Uterus (tissue), 4 donors: ENCODE measurements at places on chromosomes 2 and 18. TPM values are rescaled to one million over a fixed set of nuclear protein-coding genes. Genes with fewer than 3 reads are reported as not detected.

- no peak for DNase-seq
These were observed 431.2 kb upstream of the CHST9 start for GRCh38 chr18:27616324-27616723.

DNA sequence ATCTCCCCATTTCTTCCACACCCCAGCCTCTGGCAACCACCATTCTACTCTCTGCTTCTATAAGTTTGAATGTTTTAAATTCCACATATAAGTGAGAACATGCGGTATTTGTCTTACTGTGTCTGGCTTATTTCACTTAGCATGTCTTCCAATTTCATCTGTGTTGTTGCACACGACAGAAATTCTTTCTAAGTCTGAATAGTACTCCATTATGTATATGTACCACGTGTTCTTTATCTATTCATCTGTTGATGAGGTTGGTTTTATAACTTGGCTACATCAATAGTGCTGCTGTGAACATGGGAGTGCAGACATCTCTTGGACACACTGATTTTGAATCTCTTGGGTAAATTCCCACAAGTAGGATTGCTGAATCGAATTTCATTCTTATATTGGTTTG, 31.8 kb upstream of the MTX2 start:
- DNase-seq: no peak

The GNLY gene
- total RNA-seq: 4.8 TPM

GRCh38 chr2:128376241-128377041, 57.8 kb upstream of the HS6ST1 start:
- peak; percentile 17 for DNase-seq

- no peak for DNase-seq
These were observed 687.3 kb downstream of the NRXN1 start for GRCh38 chr2:50344509-50345106.

DNA sequence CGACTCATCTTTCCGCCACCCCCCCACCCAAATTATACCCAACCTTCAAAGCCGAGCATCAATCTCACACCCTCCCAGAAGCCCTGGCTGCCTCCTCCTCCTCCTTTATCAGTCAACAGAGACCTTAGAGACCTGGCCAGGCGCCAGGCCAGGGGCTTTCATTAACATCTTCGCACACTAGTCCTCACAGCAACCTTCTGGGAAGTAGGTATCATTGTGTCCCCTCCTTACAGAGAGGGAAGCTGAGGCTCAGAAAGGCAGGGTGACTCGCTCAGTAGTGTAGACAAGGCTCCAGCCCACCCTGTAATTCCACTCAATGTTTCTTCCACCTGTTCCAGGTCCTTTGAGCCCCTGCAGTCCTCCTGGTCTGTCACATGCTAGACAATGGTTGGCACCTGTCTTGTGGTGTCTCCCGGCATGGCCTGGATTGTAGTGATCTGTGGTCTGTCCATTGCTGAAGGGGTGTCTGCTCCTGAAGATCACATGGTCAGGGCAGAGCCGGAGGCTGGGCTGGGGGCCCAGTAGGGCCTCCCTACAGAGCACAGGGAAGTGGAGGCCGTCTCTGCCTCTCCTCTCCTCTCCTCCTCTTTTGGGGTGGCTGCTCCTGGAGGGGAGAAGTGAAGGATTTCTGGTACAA, 36.0 kb downstream of the KLHL29 start:
- DNase-seq: no peak

DNA sequence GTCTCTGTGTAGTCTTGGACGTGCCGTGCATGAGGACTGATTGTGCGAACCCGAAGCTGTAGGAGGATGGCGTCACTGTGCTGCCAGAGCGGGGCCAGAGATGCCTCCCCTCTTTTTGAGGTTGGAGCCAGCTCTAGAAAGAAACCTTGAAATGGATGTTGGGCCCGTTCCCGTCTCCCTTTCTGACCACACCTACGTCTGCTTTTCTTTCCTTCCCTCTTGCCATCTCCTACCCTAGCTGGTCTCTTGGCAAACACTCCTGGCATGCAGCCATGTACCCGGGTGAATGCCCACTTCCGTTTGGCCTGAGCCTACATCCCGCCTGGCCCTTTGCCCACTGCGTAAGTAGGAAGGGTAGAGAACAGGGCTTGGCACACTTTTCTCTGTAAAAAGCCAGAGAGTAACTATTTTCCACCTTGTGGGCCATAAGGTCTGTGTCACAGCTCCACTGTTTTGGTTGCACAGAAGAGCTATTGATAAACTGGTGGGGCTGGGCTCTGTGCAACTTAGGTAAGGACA, 37.4 kb downstream of the SH3BP4 start:
- peak; percentile 62 for DNase-seq

The SUCLG1 gene
- total RNA-seq: 32.5 TPM

DNA sequence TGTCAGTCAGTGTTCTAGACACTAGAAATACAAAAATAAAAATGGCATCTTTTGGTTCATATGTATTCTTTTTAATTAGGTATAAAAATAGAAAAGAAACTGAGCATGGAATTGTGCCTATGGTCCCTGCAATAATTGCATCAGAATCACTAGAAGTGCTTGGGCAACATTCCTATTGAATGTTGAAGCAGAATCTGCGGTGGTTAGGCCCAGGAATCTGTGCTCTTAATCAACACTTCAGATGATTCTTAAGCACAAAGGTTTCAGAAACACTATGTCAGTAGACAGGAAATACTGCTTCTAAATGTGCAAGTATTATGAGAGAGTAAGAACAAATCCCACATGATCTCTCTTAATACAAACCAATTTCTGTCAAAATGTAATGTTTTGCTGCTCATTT, 20.3 kb upstream of the RBBP8 start:
- DNase-seq: no peak

The KIF5C gene
- 0.77 TPM for total RNA-seq

The CYP27A1 gene
- total RNA-seq: 12.0 TPM

The EVA1A gene
- 1.2 TPM for total RNA-seq

DNA sequence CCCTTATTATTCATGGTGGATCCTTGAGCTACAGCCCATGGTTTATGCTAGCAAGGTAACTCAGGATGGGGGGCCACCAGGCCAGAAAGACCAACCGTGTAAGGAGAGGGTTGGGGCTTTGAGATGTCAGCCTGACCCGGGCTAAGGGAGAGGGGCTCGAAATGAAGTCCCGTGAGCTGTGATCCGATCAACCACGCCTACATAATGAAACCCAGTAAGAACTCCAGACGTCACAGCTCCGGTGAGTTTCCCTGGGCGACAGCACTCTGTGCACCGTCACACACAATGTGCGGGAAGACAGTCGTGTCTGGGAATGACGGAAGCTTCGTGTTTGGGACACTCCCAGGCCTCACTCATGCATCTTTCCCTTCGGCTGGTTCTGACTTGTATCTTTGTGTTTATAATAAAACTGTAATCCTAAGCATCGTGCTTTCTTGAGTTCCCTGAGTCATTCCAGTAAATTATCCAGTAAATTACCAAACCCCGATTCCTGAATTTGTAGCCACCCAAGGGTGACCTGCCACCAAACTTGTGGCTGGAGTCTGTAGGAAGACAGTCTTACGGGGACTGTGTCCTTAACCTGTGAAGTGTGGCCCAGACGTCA, 44.2 kb downstream of the CYP27C1 start:
- peak; percentile 67 for DNase-seq

The HOXD11 gene
- total RNA-seq: 0.88 TPM

DNA sequence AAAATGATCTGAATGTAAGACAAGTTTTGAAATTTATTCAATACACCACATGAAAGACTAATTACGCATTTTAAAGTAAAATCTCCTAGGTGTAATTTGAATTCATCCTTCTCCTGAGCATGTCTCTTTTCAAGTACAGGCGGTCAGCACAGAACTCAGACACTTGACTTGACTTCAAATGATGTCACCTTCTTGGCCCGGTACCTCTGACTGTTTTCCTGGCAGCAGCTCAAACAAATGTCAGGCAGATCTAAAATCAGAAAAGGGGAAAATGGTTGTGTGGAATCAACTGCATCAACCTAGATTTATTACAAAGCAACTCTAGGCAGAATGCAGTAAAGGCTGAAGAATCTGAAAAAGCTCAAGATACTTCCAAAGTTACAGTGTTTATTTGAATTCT, 11.4 kb upstream of the PROKR1 start:
- no peak for DNase-seq

DNA sequence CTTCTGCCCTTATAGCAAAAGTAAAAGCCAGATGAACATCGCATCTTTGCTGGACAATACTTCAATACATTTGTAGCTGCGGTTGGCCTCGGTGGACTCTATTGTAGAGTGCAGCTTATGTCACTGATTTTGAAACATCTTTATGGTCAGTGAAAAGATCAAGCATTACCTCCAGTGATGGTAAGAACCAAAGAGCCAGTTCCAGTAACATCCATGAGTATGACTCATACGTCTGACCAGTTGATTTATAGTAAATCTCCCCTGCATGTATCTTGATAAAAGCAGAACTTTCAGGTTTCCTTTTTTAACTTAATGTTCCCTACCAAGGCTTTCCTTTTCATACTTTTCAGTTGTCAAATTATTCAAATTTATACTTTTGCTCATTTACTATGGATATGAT, 119.2 kb upstream of the HNRNPA3 start:
- no peak for DNase-seq

DNA sequence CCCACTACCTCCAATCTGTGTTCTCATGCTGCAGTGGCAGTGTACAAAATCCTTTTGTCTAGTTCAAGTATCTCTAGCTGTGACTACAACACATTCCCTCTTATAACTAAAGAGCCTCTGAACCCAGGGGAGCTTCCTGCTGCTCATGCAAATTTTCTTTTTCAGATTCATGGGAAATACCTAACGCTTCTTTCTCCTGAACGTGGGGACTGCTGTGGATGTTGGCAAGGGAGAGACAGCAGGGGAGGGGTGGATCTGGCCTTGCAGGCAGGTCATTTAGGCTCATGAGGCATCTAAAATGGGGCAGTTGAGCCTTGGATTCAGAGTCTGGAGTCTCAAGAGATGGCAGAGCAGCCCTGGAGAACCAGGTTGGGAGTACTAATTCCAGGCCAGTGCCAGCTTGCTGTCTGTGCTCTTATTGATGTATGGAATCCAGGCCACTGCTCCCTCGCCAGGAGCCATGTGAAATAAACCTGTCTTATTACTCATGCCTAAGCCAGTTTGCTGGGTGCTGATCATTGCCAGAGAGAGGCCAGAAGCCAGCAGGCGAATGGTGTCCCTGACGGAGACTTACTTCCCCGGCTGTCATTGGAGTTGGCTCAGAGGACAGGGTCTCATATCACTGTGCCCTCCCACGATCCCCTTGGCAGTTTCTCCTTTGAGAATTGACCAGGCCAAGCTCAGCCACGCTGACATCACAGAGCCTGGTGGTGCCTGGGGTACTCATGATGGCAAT, 29.2 kb upstream of the TNP1 start:
- no peak for DNase-seq

GRCh38 chr18:48927286-48928080, 23.3 kb downstream of the SMAD7 start:
- no peak for DNase-seq

GRCh38 chr2:25567406-25567805, 106.0 kb downstream of the DTNB start:
- no peak for DNase-seq

DNA sequence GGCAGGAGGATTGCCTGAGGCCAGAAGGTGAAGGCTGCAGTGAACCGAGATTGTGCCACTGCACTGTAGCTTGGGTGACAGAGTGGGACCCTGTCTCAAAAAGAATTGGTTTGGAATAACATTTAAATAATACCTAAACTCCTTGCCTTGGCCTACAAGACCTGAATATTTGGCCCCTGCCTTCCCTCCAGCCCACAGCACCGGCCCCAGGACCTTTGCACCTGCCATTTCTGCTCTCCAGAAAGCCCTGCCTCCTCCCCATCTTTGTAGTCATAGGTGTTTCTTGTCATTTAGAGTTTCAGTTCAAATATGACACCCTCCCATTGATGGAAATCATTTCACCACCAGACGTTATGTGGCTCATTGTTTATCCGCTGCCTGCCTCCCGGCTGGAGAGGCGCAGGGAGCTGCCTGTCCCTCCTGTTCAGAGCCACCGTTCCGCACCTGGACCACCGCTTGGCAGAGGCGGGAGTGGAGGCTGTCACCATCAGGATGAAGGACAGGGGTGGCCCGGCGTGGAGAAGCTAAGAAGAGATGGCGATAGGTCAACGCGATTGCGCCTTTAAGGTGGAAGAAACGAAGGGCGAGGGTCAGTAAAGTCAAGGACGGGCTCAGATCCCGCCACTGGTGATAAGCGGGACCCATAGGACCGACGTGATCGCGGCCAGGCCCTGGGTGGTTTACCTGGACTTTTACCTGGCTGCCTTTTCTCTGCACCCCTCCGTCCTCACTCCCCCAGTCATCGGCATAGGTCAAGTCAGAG, 638 bp upstream of the LPIN1 start:
- no peak for DNase-seq

- no peak for DNase-seq
These were observed 40.0 kb downstream of the COL4A3 start for GRCh38 chr2:227204452-227204851.

DNA sequence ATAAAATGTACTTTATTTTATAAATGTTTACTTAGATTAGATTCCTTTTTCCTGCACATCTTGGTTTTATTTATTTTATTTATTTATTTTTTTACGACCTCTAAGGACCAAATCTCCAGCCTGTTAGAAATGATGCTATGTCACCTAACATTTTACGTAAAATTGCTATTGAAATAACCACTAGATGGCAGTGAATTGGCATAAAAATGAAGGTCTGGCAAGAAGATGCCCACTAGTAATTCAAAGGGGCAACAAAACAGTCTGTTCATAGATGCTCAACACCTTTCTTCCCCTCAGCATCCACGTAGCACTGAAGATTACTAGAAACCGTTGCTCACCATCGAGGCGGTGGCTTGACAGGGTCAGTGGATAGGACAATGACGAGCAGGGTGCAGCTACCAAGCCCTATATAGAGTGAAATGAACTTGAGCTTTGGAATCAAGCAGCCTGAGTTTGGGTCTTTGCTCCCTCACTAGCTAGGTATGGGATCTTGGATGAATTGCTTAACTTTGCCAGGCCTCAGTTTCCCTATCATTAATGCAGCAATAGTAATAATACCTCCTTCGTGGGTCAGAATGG, 128.7 kb upstream of the L3MBTL4 start:
- DNase-seq: no peak

The MC4R gene
- total RNA-seq: 0.41 TPM

GRCh38 chr2:12847694-12848575, 131.2 kb downstream of the TRIB2 start:
- DNase-seq: no peak
